ENCODE measurements at places on chromosomes 2 and 18.

- DNase-seq = no peak
Measured at GRCh38 chr2:78418021-78418420, 607.5 kb upstream of the REG3G start.

GRCh38 chr2:123737371-123737770, 287.7 kb upstream of the CNTNAP5 start:
- DNase-seq = no peak

GRCh38 chr18:76955524-76956170, 133.3 kb downstream of the ZNF236 start:
- no peak for DNase-seq

DNA sequence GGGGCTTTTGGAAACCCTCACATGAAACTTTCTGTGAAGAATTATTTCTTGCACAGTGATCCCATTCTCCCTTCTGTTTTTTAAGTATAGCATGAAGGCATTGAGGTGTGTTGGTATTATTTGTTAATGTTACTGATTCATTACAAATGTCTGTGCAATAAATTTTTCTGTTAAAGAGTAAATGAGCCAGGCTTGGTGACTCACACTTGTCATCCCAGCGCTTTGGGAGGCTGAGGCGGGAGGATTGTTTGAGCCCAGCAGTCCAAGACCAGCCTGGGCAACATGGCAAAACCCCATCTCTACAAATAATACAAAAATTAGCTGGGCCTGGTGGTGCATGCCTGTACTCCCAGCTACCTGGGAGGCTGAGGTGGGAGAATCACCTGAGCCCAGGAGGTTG, 87.8 kb downstream of the KCTD18 start:
- DNase-seq = no peak

DNA sequence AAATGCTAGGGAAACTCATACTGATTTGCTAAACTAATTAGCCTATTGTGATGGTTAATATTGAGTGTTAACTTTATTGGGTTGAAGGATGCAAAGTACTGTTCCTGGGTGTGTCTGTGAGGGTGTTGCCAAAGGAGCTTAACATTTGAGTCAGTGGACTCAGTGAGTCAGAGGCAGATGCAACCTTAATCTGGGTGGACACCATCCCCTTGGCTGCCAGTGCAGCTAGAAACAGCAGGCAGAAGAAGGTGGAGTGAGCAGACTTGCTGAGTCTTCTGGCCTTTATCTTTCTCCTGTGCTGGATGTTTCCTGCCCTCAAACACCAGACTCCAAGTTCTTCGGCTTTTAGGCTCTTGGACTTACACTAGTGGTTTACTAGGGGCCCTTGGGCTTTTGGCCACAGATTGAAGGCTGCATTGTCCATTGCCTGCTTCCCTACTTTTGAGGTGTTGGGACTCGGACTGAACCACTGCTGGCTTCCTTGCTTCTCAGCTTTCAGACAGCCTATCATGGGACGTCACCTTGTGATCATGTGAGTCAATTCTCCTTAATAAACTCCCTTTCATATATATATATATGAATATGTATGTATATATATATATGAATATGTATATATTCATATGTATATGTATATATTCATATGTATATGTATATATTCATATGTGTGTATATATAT, 69.7 kb downstream of the RPRM start:
- DNase-seq = no peak

- no peak for DNase-seq
Measured at GRCh38 chr2:140604096-140604495, 1526.7 kb downstream of the LRP1B start.

DNA sequence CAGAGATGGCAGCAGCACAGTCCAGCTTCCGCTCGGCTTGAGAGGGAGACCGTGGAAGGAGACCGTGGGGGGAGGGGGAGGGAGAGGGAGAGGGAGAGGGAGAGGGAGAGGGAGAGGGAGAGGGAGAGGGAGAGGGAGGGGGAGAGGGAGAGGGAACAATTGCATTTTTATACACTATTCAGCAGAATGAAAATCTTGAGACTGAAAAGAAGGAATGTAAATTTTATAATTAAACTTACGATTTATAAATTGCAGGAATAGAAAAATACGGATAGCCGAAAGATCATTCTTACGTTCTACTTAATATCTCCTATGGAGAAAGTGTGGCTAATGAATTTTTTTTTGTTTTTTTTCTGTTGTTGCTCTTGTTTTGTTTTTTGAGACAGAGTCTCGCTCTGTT, 12.5 kb upstream of the COLEC12 start:
- no peak for DNase-seq

All from NCI-H524 treated with DMSO at 0.1 percent for 48 hours (cell line).